Right hindlimb (tissue), 1 donor: ENCODE measurements at places on chromosomes 7 and 10.
A peak's percentile ranks its signal among the peaks of the same experiment; 100 is the strongest.

GRCh38 chr7:111789870-111790269, 227.6 kb upstream of the IMMP2L start:
- no peak for DNase-seq

- no peak for DNase-seq
Observed at GRCh38 chr7:151699147-151699927, 177.6 kb downstream of the PRKAG2 start.

GRCh38 chr10:33938001-33938400, 603.5 kb upstream of the NRP1 start:
- no peak for DNase-seq

DNA sequence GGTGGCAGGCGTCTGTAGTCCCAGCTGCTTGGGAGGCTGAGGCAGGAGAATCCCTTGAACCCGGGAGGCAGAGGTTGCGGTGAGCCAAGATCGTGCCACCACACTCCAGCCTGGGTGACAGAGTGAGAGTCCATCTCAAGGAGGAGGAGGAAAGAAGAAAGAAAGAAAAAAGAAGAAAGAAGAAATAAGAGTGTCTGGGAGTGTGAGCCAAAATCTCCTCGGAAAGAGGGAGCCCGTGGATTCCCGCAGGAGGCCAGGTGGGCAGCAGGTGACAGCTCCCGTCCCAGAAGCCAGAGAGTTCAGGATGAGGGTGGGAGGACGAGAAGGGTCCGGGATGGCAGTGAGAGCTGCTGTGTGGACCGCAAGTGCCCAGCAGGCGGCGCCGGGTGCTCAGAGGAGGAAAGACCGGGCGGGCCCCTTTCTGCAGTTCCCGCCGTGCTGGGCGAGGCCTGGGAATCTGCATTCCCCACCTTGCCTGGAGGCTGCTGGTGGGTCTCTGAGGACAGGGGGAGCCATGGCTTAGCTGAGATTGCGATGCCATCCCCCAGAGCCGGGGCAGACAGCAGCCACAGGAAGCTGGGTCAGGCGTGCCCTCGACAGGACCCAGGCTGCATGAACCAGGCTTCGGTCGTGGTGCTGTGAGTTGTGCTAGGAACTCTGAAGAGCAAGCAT, 17.1 kb upstream of the AMZ1 start:
- DNase-seq = no peak

- peak; percentile 80 for DNase-seq
Observed at GRCh38 chr10:126749015-126749655, 78.6 kb upstream of the C10orf90 start.

DNA sequence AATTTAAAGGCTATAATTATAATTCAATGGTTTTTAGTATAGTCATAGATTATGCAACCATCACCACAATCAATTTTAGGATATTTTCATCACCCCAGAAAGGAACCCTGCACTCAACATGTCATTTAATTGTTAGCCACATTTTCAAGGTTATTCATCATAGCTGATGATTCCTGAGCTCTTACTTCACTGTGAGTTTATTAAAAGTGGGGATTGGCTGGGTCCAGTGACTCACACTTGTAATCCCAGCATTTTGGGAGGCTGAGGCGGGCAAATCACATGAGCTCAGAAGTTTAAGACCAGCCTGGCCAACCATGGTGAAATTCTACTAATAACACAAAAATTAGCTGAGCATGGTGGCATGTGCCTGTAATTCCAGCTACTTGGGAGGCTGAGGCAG, 787 bp downstream of the CCL26 start:
- no peak for DNase-seq

DNA sequence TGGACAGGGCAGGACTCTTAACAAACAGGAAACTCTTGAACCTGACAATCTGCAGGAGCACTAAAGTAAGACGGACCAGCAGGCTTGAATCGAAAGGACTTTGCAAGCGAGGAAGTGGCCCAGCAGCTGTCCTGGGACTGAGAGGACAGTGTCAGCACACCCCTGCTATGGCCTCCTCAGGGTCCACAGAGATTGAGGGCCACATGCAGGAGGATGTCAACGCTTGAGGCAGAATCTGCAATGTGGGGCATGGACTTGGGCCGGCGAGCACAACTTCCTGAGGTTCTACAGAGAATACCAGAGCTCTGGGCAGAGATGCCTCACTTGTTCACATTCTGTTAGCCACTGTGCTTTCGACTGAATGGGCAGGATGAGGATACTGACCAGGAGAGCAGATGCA, 84.4 kb upstream of the EFCAB10 start:
- no peak for DNase-seq

DNA sequence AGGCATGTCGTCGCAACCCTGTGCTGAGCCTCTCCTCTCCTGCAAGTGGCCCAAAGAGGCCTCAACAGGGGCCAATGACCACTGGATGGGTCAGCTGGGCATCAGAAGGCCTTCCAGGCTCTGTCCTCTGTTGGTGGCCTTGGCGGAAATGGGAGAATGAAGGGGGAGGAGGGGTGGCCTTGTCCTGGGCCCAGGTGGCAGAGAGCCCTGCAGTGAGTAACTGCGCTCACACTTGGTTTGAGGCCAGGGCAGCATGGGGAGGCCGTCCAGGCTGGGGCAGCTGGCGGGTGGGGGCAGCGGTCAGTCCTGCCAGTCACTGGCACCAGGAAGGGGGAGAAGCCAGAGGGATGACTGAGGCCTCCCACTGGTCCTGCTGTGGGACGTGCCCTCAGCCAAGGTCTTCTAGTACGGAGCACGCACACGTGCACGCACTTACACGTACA, 59.8 kb downstream of the LHPP start:
- no peak for DNase-seq

DNA sequence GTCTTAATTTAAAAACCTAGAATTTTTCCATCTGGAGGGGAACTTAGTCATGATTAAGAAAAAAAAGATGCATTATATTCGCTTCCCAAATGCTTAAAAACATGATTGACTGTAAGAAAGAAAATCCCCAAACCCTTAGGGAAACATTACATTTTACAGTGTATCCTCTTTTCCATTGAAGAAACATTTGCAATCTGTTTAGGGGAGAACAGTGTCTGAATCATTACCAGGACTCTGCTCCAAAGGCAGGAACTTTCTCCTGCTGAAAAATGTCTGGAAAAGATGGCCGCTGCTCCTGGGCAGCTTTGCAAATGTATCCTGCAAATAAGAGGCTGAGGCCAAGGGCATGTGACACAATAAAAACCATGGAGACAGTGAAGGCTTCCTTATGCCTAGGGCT, 173.7 kb downstream of the BUB3 start:
- peak; percentile 21 for DNase-seq

DNA sequence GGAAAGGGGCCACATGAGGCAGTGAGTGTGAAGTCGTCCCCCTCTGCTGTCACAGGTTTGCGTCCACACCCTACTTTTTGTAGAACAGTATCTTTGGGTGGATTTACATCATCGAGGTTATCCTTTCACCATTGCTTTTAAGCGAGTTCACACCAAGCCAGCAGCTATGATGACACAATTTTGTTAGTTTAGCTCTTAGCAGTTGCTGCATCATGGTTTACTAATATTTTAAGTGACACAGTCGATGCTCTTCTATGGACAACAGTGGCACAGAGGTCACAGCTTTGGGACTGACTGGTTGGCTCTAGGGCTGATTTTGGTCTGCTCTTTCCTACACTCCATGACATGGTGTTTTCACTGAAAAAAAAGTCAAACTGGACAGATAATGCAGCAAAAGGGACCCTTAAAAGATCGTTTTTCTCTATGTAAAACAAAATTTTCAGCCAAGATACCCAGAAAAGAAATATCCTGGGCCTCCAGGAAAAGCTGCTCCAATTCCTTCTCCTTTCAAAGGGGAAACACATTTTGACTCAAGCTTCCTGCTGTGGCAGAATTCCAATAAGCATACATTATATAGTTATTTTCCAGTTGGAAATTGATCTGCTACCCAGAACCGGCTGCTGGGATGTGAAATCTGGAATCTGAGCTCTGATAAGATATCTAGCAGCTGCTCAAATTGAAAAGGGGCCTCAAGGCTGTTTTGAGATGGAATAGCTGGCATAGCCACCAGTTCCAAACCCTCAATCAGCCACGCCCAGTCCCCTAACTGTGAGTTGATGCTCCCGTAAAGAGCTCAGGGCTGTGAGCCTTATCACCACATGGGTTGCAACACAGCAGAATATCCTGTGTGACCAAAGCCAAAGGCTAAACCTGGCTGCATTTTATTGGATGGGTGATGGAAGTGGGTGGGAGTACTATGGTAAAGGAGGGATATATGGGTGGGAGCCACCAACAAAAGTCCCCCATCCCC, 114.2 kb downstream of the SMURF1 start:
- no peak for DNase-seq

- DNase-seq = no peak
Observed at GRCh38 chr7:33922820-33923219, 17.5 kb downstream of the BMPER start.

DNA sequence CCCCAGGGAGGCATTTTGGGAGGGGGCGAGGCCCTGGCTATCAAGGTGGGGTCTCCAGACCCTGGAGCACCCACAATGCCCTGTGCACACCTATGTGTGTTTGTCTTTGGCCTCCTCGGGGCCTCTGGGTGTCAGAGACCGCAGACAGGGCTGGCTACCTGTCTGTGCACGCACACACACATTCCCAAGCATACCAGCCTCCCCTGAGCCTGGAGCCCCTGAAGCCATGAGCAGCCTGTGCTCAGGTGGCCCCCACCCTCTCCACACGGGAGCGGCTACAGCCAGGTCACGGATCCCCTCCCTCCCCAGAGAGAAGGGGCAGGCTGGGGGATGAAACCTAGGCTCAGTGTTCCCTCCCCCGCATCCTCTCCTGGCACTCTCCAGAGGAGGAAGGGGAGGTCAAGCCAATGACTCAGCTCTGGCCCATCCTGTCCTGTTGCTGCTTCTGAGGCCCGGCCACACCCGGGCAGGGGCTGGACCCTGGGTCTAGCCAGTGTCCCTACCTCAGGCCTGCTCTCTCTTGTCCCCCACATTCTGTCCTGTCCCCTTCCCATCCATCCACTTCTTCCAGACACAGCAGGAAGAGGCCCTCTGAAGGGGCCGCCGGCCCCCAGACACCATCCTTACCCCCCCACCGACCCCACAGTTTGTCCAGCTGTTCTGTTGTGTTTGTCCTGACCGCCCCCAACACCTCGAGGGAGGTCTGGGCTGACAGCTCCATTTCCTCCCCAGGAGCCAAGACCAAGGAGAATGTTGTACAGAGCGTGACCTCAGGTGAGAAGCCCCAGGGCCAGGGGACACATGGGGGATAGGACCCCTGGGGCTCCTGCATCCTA, 720 bp downstream of the SNCG start:
- peak; percentile 66 for DNase-seq

GRCh38 chr7:85454904-85455303, 268.0 kb upstream of the SEMA3D start:
- no peak for DNase-seq

- DNase-seq = no peak
Observed at GRCh38 chr10:45444976-45445898, 71.2 kb downstream of the ALOX5 start.

DNA sequence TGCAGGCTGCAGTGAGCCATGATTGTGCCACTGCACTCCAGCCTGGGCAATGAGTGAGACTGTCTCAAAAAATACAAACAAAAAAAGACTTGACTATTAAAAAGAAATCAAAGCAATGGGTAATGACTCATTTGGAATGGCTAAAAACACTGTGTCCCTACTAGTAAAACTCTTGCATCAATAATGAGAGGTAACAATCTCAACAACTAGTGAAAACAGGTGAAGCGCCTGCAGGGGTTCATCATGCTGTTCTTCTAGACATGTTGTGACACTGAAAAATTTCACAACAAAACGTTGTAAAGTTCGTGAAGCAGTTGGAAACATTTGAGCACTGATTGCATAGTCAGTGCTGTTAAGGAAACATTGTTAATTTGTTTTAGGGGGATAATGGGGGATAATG, 26.9 kb upstream of the SLC29A4 start:
- DNase-seq = no peak

DNA sequence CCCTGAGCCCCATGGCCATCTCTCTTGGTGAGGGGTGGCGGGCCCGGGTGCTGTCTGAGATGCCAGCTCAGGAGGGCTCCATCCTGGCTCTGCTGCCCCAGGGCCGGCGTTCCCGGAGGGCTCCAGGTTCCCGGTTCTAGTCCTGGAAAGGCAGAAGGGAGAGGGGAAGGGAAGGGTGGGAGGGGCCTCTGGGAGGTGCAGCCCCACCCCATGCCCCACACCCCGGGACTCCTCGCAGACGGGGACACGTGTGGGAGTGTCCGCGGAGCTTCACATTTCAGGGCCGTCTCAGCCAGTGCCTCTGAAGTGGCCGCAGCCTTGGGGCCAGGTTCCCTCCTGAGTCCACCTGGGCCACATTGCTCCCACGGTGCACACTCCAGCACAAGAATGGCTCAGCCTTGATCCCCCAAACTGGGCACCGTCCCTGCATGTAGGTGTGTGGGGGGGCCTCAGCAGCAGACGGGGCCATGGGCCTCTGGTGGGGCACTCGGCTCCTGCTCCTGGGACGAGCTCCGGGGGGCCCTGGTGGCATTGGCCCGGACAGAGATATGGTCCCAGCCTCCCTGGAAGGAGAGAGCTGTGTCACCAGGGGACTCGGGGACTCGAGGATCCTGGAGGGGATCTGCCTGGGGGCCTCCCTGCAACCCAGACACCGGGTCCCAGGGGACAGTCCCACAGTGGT, 5.8 kb downstream of the BHLHA15 start:
- no peak for DNase-seq

DNA sequence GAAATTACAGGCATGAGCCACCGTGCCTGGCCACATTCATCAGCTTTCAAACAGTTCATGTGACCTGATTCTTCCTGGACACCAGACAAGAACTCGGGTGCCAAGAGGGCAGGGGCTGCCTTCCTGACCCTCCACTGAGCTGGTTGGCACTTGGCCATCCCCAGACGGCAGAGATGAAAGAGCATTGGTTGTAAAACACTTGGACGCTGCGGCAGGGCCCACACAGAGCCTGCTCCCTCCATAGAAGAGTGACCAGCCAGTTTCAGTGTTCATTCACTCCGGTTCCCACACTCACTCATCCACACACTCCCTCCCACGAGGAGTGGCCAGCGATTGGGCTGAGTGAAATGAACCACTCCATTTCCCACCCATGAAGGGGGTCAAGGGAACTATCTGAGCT, 112.3 kb downstream of the ITGB8 start:
- DNase-seq = peak; percentile 33

GRCh38 chr7:65915921-65916657, 43.2 kb downstream of the VKORC1L1 start:
- DNase-seq = no peak

DNA sequence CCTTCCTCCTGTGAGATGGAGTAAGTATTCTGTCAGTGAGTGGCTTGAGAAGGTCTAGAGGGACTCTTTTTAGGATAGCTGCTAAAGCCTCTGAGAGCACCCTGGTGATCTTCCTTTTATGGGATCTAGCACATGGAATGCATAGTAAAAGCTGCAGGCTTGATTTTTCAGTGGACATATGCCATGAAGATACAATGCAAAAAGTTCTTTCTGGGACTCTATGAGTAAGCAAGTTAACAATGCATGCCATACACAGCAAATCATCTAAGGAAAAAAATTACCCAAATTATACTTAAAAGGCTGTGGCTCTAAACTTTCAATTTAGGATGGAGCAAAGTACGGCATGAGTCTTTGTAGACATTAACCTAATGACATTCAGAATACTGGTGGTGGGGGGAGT, 154.5 kb downstream of the SGMS1 start:
- DNase-seq = no peak

GRCh38 chr7:139431010-139431409, 52.5 kb downstream of the KLRG2 start:
- DNase-seq = no peak
